ENCODE measurements at places on chromosomes 2 and 18.

GRCh38 chr2:171547720-171548119 is 25.4 kb downstream of the CYBRD1 start:
- no peak for DNase-seq

DNA sequence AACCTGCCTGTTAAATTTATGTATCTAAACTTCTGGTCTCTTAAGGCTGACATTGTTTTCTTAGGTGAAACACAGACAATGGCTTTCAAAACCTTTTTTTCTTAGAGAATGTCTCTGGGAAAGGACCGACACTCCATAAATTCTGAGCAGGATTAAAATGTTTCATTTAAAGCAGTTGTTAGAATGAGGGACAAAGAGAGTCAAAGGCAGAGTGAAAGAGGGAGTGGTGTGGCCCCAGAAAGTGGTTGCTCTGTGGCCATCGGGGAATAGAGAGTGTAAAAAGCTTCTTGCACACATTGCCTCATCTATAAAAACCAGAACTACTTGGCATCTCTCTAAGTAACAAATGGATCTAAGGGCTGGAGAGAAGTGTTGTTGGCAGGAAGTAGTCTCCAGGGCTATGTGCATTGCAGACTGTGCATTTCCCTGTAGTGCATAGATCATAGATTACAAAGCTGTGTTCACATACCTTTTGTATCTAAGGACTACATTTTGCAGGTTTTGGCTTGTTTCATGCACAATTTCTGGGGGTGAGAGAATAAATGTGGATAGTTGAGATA is 3.6 kb downstream of the RPRM start:
- DNase-seq: no peak

- DNase-seq: no peak
Observed at GRCh38 chr2:32068-32467, 14.2 kb downstream of the FAM110C start.

- no peak for DNase-seq
Observed at GRCh38 chr2:182914852-182915251, 48.4 kb upstream of the FRZB start.

GRCh38 chr18:39911716-39912115 is 2043.3 kb upstream of the PIK3C3 start:
- no peak for DNase-seq

DNA sequence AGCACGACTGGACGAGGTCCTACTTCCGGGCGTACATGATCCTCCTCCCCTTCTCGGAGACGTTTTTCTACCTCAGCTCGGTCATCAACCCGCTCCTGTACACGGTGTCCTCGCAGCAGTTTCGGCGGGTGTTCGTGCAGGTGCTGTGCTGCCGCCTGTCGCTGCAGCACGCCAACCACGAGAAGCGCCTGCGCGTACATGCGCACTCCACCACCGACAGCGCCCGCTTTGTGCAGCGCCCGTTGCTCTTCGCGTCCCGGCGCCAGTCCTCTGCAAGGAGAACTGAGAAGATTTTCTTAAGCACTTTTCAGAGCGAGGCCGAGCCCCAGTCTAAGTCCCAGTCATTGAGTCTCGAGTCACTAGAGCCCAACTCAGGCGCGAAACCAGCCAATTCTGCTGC is 24.8 kb downstream of the LYPD1 start:
- DNase-seq: no peak

- DNase-seq: no peak
Observed at GRCh38 chr2:226376516-226377180, 423.0 kb downstream of the IRS1 start.

DNA sequence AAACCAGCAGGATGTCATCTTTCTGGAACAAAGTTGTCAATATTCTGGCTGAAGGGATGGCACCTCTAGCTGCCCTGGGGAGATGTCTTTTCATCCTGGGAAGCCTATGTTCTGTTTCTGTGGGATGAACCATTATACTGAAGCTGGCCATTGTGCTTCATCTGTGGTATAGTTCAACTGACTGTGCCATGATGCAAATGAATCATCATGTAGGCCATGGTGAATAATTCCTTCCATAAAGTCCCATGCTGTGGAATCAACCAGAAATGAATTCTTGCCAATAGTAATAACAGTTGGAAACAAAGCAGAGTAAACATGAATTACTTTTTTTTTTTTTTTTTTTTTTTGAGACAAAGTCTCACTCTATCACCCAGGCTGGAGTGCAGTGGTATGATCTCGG is 64.1 kb upstream of the CNGA3 start:
- DNase-seq: no peak

DNA sequence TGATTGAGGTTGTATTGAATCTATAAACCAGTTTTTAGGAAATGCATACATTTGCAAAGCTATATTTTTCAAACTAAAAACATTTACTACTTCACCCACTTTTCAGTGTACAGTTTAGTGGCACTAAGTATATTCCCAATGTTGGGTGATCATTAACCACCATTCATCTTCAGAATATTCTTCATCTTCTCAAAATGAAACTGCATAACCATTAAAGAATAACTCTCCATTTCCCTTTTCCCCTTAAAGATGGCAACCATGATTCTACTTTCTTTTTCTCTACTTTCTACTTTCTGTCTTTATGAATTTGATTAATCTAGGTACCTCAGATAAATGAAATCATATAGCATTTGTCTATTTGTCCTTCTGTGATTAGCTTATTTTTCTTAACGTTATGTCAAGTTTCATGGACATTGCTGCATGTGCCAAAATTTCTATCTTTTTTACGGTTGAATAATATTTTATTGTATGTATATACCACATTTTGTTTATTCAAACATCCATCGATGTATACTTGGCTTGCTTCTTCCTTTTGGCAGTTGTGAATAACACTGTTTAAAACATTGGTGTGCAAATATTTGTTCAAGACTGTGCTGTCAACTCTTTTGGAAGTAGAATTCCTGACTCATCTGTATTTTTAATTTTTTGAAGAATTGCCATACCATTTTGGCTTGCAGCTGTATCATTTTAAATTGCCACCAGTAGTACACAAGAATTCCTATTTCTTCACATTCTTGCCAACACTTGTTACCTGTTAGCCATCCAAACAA is 104.9 kb downstream of the RPRM start:
- no peak for DNase-seq

- DNase-seq: no peak
Observed at GRCh38 chr2:19810637-19811036, 91.1 kb downstream of the TTC32 start.

All from A673 (cell line).